AG09309 (cell line): ENCODE measurements at places on chromosomes 2 and 18.

- peak; percentile 34 for DNase-seq
These were observed 13.4 kb downstream of the CNOT9 start for GRCh38 chr2:218582076-218582475.

DNA sequence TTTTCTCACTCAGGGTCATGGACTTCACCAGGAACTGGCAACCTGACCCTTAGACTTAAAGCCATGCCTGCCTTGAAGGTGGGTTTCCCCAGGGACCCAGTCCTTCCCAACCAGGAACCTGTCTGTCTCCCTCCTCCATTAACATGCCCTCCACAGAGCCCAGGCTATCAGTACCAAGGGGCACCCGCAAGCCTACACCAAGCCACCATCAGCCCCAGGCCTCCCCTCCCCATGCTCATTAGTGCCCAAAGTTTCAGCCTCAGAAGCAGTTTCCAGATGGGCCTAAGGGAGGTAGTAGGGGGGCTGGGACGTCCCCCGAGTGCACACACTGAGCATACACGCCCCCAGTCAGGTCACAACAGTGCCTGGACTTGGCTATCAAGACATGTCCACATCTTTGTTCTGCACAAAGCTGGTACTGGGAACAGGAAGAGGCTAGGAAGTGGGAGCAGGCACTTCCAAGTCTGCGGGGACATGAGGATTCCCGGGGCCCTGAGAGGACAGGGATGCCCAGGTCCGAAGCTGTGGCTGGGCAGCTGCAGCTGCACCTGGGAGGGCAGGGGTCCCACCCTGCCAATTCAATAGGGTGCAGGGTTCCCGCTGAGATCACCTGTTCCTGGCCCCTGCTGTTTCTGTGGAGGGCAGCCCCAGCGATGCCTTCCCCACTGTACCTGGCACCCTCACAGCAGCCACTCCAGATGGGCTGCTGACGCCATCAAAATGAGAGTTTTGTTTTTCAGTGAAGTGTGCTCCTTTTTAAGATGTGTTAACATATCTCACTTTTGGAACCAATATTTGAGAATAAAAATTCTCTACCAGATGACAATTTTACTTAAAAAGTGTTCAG lies 731.4 kb downstream of the NR4A2 start:
- no peak for DNase-seq

DNA sequence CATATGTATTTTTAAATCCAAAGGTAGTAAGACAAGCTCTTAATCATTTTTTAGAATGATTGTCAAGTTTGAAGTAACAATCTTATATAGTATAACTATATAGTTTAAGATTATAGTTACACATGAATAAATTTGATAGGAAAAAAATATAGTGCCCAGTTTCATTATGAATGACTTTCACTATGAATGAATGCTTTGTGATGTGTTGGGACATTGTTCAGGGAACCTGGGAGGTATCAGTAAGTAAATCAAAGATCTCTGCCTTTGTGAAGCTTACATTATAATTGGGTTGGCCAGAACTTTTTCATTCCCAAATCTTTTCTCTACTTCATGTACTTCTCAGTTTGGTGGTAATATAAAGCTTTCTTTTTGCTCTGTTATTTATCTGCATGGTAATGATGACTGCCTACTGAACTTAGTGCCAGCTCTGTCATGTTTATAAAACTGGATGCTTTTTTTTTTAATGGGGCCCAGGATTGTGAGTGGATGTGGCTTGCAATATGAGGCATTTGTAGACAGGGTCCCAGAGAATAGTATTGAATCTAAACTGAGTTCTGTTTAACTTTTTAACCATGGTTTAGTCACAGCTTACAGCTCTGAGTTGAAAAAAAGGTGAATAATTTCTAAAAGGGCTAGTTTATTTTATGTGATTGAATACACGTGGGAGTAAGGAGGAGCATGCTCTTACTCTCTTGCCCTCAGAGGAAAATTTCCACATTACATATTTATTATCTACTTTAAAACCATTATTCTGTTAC lies 23.3 kb downstream of the GLS start:
- no peak for DNase-seq

DNA sequence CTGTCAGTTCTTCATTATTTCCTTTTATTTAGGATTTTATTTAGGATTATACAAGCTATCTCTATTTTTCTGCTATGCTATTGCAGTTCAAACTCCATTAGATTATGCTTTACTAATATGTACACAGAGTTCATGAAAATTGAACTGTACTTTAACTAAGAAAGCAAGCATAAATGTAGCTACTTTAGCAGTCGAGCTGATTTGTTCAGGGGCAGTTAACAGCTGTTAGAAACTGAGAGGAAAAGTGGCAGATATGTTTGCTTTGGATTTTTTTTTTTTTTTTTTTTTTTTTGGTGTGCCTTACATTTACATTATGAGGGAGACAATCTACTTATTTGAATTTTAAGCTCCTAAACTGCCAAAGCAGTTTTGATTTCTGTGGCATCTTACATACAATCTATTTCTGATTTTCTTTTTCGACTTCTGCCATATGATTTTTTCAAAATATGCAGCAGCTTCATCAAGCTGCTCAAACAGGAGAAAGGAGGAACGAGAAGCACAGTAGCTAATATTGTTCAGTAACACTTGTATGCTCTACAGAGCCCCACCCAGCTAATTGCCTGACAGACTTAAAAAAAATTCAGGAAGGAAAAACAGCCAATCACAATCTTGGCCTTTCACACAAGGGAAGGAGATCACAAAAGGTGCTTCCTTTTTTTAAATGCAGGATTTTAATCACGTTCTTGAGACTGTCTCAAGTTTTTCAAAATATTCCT lies 233.4 kb upstream of the SIX3 start:
- DNase-seq, result no peak

DNA sequence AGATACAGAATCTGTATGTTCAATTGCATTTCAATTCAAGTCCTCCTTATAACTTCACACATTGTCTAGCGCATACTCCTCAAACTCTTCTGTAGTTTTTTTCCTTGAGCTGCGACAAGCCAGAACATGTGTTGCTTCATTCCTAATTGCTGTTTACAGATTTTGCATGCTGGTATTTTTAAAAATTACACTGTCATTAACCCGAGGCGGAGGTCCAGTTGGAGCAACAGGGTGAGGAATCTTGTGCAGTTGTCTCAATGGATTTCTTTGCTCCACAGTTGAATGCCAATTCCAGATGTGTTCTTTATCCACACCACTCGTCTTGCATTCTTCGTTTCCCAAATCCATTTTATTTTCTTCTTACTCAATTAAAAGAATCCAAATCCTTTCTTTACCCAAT lies 16.4 kb upstream of the SERPINB13 start:
- DNase-seq, result no peak
